ENCODE measurements at places on chromosomes 7 and 10.

DNA sequence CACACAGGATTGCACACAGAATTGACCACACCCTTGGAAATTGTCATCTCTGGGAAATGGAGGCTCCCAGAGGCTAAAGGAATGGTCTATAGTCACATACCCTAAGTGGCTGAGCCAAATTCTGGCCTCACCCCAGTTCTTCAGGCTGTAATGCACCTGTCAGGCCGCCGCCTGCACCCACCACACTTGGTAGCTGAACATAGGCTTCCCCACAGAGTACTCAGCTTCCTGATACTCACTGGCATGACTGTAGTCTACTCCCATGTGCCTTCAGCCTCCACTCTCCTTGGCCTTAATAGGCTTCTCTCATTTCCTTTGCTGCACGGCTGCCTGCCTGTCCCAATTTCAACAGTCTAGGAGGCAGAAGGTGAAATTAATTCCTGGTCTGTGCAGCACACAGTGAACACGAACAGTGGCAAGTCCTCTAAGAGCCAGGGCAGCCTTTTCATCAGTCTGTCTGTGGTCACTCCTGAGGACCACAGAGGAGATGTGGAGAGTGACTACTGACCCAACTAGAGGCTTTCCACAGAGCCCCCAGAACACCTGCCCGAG lies 42.5 kb downstream of the NUDCD3 start:
- DNase-seq, result no peak

DNA sequence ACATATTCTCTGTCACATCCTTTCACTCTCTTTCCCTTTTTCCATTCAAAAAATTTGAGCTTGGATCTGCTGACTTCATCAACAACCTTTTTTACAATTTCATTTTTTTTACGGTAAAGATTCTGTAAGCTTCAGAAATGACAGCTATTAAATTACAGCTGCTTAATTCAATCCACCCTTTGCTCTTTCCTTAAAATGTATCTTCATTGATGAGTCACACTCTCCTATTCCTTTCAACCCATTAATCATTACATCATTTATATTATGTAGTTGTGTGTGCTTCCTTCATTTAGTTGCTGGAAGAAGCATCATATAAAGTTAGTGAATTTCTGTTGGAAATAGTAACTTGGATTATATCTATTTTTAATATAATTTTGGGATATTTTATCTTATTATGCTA lies 67.1 kb upstream of the MAGI2 start:
- DNase-seq, result no peak

- no peak for DNase-seq
These were observed 82.8 kb upstream of the ZNF32 start for GRCh38 chr10:43731486-43731885.

- DNase-seq, result no peak
These were observed 14.5 kb downstream of the NOBOX start for GRCh38 chr7:144388950-144389349.

- no peak for DNase-seq
These were observed 18.3 kb downstream of the SKIDA1 start for GRCh38 chr10:21507150-21507549.
